ENCODE measurements at places on chromosomes 7 and 10. TPM values are rescaled to one million over a fixed set of nuclear protein-coding genes. Genes with fewer than 3 reads are reported as not detected.

DNA sequence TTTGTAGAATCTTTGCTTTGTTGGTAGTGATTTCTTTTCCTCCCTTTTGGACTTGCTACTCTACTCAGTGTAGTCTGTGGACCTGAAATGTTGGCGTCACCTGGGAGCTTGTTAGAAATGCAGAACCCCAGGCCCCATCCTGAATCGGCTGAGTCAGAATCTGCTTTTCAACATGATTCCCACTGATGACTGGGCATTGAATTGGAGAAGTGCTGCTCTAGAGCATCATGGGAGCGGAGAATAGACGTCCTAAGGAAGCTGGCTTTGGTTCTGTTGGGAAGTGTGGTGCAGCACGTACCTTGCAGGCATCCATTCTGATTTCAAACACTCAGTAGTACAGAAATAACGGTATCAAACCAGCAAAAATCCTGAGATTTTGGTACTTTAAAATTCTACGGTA, 54.7 kb downstream of the RBM33 start:
- no peak for DNase-seq

- no peak for DNase-seq
Observed at GRCh38 chr10:13038391-13038790, 36.9 kb upstream of the CCDC3 start.

GRCh38 chr7:26179826-26180497, 20.6 kb downstream of the HNRNPA2B1 start:
- DNase-seq, result no peak

DNA sequence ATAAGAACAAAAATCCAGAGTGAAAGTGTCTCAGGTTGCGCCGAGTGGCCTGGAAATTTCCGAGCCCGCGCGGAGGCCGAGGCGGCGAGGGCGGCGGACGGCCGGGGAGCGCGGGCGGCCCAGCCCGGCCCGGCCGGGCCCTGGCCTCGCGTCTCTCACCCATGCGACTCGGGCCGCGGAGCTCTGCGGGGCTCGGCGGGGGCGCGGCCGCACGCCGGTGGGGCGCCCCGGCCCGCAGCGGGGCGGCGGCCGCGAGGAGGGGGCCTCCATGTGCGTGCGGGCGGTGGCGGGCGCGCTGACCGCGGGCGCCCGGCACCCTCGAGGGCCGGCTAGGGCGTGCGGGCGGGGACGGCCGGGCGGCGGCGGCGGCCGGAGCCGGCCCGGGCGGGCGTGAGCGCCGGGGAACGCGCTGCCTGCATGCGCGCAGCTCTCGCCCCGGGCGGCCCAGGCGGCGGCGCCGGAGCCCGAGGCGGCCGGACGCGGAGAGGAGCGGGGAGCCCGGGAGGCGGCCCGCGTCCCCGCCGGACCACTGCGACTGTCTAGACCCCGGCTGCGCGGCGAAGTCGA, 302 bp upstream of the EN2 start:
- DNase-seq, result no peak

- no peak for DNase-seq
Observed at GRCh38 chr7:158559356-158559755, 28.3 kb downstream of the PTPRN2 start.

The C10orf67 gene
- not detected for total RNA-seq

DNA sequence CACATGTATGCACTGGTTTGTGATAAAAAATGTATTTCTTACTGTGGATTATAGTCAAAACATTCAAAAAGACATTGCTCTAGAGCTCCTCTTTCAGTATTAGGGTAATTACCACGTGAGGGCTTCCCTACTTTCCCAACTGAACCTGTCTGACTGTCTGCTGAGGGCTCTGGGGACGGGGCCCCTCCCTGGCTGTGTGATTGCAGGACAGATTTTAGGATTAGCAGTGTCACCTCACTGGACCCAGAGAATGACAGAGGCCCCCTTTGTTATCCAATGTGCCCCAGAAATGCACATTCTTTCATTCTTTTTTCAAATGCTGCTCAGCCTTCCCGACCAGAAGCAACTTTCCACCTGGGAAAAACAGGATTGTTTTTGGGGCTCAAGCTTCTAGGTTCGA, 43.6 kb upstream of the MXI1 start:
- DNase-seq, result no peak

- no peak for DNase-seq
Observed at GRCh38 chr10:122878799-122879338, 512 bp downstream of the FAM24B start.

GRCh38 chr10:61286686-61287085, 166.5 kb downstream of the TMEM26 start:
- no peak for DNase-seq

DNA sequence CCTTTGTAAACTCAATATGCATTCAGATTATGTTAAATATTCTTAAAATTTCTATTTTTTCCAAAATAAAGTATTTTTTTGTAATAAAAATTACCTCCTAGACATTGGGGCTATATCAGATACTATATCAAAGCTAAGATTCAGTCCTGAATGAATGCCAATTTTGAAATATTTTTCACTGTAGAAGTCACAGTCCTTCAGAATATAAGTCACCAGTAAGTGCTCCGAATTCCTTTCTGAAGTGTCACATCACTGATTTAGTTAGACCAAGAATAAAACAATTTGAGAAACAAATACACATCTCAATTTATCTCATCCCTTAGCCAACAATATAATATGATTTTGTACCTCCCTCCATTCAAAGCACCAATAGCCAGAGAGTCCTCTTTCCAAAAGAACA, 33.9 kb upstream of the GSAP start:
- DNase-seq, result no peak

DNA sequence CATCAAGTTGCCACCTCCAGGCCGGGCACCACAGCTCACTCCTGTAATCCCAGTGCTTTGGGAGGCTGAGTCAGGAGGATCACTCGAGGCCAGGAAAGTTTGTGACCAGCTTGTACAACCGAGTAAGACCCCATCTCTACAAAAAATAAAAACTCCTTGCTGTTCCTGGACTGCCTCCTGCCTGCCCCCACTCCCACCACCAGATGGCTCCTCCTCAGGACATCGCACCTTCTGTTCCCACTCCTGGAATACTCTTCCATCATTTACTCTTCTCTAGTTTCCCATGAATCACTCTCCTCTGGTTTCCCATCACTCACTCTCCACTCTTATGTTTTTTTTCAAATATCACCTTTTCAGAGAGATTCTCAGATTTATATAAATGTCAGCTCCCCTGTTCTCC, 540.7 kb downstream of the CALN1 start:
- no peak for DNase-seq

DNA sequence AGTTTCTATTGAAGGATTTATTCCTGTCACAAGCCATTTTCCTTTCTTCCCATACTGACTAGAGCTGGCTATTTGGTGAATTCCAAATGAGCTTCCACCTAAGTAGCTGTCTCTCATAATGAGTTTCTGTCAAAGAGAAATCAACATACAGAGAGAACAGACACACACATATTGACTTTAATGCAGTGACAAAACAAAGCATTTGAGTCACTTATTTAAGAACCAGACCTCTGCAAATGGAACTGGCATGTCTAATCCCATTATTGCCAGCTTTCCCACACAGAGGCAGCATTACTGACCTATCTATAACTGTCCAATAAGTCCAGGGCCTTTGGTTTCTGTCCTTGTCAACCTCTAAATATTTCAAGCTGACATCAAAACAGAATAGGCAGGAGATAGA, 179.3 kb upstream of the CSTF2T start:
- DNase-seq, result no peak

Data from esophagus muscularis mucosa (tissue), 4 donors.